ENCODE measurements at places on chromosomes 4 and X. TPM values are rescaled to one million over a fixed set of nuclear protein-coding genes. Genes with fewer than 3 reads are reported as not detected.

DNA sequence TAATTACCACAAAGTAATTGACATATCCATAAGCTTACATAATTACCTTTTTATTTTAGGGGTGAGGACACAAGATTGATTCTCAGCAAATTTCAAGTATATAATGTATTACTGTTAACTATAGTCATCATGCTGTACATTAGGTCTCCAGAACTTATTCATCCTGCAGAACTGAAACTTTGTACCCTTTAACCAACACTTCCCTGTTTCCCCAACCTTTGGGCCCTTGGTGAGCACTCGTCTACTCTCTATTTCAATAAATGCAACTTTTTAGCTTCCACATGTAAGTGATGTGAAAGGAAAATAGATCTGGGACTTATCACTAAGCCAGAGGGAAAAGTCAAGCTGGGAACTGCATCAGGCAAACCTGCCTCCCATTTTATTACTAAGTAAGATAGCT is 33.6 kb upstream of the CCNG2 start:
- DNase-seq = no peak

DNA sequence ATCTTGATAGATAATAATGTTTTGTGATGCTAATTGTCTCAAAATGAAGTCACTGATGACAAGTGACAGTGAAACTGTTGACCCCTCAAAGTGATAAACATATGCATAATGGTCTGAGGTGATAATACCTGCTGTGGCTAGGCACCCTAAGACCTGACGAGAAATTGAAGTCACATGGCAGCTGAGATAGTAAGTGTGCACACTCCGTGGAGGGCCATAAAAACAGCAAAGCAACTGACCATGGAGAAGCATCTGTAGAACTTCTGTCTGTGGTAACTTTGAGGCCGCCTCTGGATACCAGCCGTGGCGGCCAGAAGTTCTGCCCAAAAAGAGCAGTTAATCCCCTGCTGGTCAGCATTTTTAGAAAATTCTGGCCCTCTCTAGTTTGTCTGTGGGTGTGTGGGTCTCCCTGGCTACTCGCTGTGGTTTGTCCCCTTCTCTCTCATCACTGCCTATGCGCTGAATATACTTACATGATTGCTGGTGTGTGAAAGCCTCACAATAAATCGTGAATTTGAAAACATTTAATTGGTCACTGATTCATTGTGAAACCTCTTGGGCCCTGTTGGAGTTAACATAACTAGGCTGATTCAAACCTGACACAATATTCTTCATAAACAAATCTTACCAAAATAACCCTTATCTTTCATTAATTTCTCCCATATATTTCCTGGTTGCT is 50.6 kb downstream of the CCDC149 start:
- no peak for DNase-seq

NR3C2 gene
- 14.5 TPM for total RNA-seq

DNA sequence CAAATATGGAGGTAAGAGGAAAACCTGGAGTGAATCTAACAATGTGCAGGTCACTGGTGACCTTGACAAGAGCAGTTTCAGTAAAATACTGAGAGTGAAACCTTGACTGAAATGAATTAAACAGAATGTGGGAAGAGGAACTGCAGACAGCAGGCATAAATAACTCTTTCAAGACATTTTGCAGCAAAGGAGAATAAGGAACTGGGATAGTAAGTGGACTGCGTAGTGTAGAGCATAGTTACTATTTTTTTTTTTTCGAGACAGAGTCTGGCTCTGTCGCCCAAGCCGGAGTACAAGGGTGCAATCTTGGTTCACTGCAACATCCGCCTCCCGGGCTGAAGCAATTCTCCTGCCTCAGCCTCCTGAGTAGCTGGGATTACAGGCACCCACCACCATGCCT is 24.0 kb downstream of the RBMX start:
- no peak for DNase-seq

FAM9C gene
- not detected for total RNA-seq

DNA sequence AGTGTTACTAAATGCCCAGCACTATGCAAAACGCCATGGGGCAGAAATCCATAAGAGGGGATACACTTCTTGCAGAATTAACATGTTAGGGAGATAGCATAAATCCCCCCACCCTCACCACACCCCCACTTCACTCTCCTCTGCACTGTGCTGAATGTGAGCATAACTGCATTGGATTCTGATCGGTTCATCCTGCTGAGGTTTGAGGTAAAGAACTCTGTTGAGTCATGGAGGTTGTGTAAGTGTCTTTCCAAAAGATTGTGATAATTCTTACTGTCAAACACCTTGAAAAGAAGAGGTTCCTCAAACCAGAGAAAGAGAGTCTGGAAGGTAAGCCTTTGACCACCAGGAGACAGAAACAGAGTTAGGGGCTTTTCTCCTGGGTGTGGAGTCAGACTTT is 43.6 kb downstream of the RBM47 start:
- no peak for DNase-seq

DNA sequence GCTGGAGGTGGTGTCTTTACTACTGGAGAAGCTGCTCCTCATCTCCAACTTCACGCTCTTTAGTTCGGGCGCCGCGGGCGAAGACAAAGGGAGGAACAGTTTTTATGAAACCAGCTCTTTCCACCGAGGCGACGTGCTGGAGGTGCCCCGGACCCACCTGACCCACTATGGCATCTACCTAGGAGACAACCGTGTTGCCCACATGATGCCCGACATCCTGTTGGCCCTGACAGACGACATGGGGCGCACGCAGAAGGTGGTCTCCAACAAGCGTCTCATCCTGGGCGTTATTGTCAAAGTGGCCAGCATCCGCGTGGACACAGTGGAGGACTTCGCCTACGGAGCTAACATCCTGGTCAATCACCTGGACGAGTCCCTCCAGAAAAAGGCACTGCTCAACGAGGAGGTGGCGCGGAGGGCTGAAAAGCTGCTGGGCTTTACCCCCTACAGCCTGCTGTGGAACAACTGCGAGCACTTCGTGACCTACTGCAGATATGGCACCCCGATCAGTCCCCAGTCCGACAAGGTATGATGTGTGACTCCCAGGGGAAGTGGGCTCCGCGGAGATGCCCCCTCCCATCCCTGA is 634 bp downstream of the LRAT start:
- DNase-seq = no peak

TMSB15C gene
- 4.0 TPM for total RNA-seq

DNA sequence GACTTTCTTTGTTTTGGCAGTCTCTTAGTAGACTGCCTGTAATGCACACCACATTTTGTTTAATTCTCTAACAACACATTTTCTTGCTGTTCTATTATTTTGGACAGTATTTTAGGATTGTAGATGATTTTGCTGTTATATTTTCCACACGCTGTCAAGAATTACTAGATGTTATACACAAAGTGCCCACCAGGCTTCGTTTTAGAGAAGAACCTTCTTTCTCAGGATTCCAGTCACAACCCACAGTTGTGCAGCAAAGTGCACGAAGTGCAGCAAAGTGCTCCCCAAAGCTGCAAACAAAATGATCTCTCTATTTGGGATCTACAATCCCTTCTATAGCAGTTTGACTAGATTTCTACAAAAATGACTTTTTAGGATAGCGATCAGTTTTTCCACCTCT is 2.4 kb downstream of the ZNF141 start:
- DNase-seq = no peak

DNA sequence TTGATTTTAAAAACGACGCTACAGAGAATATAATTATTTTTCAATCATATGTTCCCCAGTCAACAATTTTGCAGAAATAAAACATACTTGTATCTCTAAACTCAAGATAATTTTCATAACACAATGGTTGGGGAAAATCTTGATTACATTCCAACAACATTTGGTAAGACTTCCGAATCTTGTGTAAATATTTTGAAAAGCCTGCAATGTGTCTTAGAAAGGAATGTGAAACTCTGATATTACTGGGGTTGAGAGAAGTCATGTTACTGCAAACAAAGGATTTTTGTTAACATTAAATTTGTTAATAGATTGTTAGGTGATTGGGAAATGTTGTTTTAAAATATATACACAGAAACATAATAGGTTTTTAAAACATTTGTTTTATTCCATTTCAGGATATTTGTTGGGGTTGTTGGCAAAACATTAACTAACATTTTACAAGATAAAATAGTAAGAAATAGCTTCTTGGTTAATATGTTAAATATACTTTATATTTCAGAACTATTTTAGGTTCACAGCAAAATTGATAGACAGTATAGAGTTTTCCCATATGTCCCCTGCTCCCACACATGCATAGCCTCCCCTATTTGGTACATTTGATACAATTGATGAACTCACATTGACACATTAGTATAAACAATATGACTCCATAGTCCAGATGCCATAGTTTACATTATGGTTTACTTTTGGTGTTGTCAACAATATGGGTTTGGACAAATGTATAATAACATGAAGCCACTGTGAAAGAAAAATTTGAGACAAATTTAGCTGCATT is 218.6 kb upstream of the FAM47A start:
- no peak for DNase-seq

- DNase-seq = peak; percentile 60
Observed at GRCh38 chr4:73776321-73776729, 36.0 kb downstream of the CXCL8 start.

GRCh38 chr4:56253666-56254305 is 133.5 kb downstream of the AASDH start:
- DNase-seq = no peak

- peak; percentile 1 for DNase-seq
Observed at GRCh38 chrX:86066998-86067397, 19.6 kb upstream of the CHM start.

- no peak for DNase-seq
Observed at GRCh38 chr4:143358419-143358818, 21.7 kb downstream of the GAB1 start.

- no peak for DNase-seq
Observed at GRCh38 chrX:118345045-118345463, 852 bp upstream of the WDR44 start.

PDHA2 gene
- total RNA-seq = not detected

- DNase-seq = no peak
Observed at GRCh38 chr4:113052379-113052951, 3.0 kb downstream of the ANK2 start.

- DNase-seq = no peak
Observed at GRCh38 chr4:92050875-92051274, 252.9 kb upstream of the GRID2 start.

TMEM150C gene
- total RNA-seq = 0.98 TPM

- no peak for DNase-seq
Observed at GRCh38 chrX:153969904-153970356, 1.7 kb downstream of the HCFC1 start.

DNA sequence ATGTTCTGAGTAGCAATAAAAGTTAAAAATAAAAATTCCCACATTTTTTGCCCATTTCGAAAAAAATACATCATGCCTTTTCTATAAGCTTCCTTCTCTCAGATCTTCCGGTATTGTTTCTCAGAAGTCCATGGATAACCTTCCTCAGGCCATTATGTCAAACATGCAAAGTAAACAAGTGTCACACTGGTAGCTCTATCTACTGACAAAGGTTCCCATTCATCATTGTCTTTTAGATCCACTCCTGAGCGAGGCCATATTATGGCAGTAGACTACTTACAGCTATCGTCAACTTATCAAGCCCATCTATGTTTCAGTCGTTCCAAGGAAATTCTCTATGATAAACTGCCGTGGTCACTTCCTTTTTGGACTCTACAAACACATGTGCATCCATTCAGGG is 1068.2 kb downstream of the GLUD2 start:
- no peak for DNase-seq

GATA1 gene
- not detected for total RNA-seq

DNA sequence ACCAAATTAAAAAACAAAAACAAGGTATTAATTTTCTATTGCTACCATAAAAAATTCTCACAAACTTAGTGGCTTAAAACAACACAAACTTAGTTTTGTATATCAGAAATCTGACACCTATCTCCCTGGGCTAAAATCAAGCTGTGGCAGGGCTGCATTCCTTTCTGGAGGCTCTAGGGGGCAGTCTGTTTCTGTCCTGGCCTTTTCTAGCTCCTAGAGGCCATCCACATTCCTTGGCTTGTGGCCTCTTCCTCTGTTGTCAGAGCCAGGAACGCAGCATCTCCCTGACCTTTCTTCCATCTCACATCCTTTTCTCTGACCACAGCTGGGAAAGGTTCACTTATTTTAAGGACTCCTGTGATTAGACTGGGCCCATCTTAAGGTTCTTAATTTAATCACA is 38.9 kb upstream of the TLR2 start:
- no peak for DNase-seq

- DNase-seq = no peak
Observed at GRCh38 chr4:159101988-159102621, 774 bp upstream of the RAPGEF2 start.

- no peak for DNase-seq
Observed at GRCh38 chr4:72843466-72843865, 226.1 kb downstream of the COX18 start.

- no peak for DNase-seq
Observed at GRCh38 chrX:29083823-29084222, 496.6 kb downstream of the IL1RAPL1 start.

GRCh38 chrX:131424895-131425294 is 119.0 kb upstream of the OR13H1 start:
- DNase-seq = no peak

PAGE3 gene
- total RNA-seq = not detected

- DNase-seq = no peak
Observed at GRCh38 chr4:80787306-80787705, 243.2 kb upstream of the BMP3 start.

GATB gene
- 11.6 TPM for total RNA-seq

DNA sequence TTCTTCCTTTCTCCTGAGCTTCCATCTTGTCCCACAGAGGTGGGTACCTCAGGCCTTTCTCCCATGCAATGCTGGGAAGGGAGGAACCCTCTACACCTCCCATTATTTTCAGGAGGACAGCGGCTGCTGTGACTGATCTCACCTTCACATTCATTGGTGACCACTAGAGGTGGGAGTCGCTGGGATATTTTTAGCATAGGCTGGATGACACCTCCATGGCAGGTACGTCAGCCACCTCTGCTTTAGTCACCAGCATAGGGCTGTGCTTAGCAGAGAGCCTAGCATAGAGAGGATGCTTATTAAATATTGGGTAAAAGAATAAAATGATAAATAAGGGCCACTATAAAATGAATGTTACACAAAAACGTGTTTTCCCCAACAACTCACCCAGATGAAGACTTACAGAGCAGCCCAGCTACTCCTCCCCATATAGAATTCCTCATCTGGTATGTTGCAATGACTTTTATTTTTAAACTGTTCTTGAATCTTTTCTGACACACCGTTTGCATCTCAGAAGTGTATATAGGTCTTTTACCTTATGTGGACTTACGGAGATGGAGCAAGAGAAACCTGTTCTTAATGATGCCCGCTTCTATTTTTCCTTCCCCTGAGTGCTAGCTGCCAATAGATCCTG is 60.9 kb upstream of the SORBS2 start:
- DNase-seq = no peak

Measured in Calu3 (cell line).